Activated CD8-positive, alpha-beta memory T cell treated with anti-CD3 and anti-CD28 coated beads for 4 hours (primary cell): ENCODE measurements at places on chromosomes 4 and X.

DNA sequence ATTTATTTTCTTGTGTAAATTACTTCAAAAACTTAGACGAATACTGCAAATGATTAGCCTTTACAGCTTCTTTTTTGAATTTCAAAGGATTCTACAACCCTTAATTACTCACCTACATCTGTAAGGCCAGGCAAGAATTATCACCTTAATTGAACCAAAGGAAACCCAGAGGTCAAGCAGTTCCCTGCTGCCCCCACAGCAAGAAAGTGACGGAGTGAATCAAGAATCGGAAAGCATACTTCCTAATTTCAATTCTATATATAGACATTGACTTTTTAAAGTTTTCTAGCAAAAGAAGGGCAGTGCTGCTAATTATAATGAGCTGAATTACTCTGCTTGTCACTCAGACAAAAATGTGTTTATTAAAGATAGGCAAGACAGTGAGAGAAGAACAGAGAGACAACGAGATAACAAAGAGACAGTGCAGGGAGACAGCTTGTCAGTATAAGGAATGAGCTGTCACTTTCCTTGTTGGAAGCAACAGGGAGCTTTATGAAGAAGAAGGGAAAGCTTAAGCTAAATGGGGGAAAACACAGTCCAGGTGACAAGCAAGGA lies 47.5 kb upstream of the SPANXN4 start:
- no peak for DNase-seq

DNA sequence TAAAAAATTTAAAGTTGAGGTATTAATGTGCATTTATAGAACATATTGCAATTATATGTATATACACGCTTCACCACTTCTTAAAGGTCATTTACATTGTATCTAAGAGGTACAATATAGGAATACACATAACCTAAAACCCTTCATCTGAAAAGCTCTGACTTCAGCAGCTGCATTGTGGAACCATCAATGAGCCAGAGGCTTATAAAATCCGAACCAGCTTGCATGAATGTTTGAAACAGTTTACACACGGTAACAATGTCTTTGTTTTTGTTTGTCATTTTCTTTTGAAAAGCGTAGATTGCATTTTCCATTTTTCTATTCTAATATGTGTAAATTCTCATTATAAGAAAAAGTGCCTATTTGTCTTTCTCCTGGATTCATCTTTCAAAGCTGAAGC lies 221.6 kb downstream of the DCLK2 start:
- DNase-seq, result no peak

DNA sequence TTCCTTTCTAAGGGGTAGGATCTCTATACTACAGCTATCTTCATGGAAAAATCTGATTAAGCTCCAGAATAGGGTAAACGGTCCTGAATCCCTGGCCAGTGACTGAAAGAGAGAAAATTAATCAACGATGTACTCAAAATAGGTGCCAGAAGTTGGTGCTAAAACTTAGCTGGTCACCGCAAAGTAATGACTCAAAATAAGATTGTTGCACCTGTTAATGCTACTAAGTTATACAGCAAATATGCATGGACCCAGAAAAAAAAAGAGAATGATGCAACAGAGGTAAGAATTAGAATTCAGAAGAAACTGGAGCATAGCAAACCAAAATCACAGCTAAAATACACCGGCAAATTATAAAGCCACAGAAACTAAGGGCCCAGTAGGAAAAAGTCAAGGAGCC lies 239.7 kb upstream of the FAM241A start:
- no peak for DNase-seq

- DNase-seq, result no peak
Measured at GRCh38 chrX:1534301-1535168, 2.5 kb downstream of the P2RY8 start.

GRCh38 chr4:74659576-74660411 lies 134.5 kb downstream of the BTC start:
- DNase-seq, result no peak

DNA sequence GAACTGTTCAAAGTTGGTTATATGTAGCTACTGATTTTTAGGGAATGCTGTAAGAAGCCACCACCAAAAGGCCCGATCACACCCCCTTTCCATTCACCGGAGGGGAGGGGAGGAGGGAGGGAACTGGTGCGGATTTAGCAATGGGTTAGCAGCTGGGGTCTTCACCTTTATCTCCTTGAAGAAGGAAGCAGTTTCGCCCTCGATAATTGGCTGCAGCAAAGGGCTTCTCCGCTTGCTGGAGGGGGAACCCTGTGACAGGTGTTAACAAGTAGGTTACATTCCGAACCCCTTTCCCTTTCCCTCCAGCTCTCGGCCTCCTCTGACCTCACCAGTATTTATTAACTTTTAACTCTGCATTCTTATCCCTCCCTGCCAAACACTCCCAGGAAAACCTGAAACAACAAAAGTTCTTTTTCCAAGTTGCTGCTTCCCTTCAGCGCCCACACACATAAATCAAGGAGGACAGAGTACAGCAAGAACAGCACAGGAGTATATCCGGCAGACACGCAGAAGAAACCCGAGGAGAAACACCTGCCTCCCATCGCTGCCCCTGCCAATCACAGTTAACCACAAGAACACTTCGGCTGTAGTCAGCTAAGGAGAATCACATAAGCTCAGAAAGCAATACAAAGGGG lies 39.8 kb upstream of the NAP1L5 start:
- DNase-seq, result no peak

- DNase-seq, result no peak
Measured at GRCh38 chrX:30830326-30830943, 58.6 kb downstream of the TAB3 start.

- DNase-seq, result no peak
Measured at GRCh38 chrX:43822014-43822413, 60.2 kb downstream of the MAOB start.
